T-helper 1 cell treated with Interleukin-12 subunit alpha and Interleukin-12 subunit beta and Interleukin-4 antibody, amounts not matched to agents 30 ng/mL and 1 ng/mL, for 36 hours (primary cell): ENCODE measurements at places on chromosomes 7 and 10. TPM values are rescaled to one million over a fixed set of nuclear protein-coding genes. Genes with fewer than 3 reads are reported as not detected.

MOGAT3 gene
- total RNA-seq = not detected in 2 replicates

AKR1C4 gene
- total RNA-seq = not detected in 2 replicates

COL17A1 gene
- total RNA-seq = not detected in 2 replicates

GPR15LG gene
- not detected in 2 replicates for total RNA-seq

AGR3 gene
- not detected in 2 replicates for total RNA-seq

MDH2 gene
- total RNA-seq = 176 and 185 TPM in 2 replicates

SUN3 gene
- total RNA-seq = not detected in 2 replicates

ZNF804B gene
- not detected in 2 replicates for total RNA-seq

FXYD4 gene
- total RNA-seq = not detected in 2 replicates

SLC16A12 gene
- total RNA-seq = not detected in 2 replicates

ERVW-1 gene
- total RNA-seq = not detected in 2 replicates

GCK gene
- total RNA-seq = 0.15 TPM in 1 of 2 replicates, not detected in the other

EBF3 gene
- not detected in 2 replicates for total RNA-seq

LFNG gene
- 125 and 130 TPM in 2 replicates for total RNA-seq

PRTFDC1 gene
- 0.27 and 1.0 TPM in 2 replicates for total RNA-seq

MCU gene
- total RNA-seq = 12.2 and 16.1 TPM in 2 replicates
